Kidney (tissue), 22 donors: ENCODE measurements at places on chromosomes 1 and 21. TPM values are rescaled to one million over a fixed set of nuclear protein-coding genes. Genes with fewer than 3 reads are reported as not detected.

DNA sequence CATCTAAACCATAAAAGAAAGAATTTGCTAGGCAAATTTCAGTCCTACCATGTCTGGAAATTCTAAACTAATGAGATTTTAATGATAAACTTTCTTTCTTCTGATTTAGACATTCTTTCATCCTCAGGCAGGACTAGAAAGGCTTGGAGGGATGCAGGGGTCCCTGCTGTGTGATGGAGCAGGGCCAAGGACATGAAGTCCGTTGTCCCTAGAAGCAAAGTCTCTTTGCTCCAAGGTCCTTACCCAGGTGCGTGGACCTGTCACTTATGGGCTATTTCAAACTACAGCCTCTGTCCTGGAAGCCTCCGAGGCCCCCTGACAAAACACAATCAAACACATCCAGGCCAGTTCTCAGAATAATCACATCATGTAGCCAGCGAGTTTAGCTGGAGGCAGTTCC is 26.6 kb downstream of the URB1 start:
- no peak overlapping the region for H3K27ac ChIP-seq
- peaks cover 4% of the 10 kb centered on the region for H3K36me3 ChIP-seq
- no peaks in the 10 kb centered on the region for H3K27me3 ChIP-seq
- DNase-seq = no peak
- no peaks in the 10 kb centered on the region for H3K4me1 ChIP-seq

The F5 gene
- total RNA-seq = 3.8 TPM

The PYHIN1 gene
- total RNA-seq = 3.9 TPM

DNA sequence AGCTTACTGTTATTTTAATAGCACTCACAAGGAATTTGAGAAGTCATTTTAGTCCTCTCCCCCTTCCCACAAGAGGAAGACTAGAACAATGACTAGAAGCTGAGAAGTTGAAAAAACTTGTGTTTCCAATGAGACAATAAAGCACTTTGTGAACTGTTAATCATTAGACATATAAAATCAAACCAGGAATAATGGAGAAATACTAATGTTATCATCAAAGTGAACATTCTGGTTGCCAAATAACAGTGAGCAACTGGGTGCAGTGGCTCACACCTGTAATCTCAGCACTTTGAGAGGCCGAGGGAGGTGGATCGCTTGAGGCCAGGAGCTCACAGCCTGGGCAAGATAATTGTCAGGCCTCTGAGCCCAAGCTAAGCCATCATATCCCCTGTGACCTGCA is 54.0 kb upstream of the RASAL2 start:
- peaks cover 14% of the 10 kb centered on the region for H3K4me1 ChIP-seq
- no peaks in the 10 kb centered on the region for H3K36me3 ChIP-seq
- H3K4me3 ChIP-seq = no peak overlapping the region
- no peak overlapping the region for H3K27ac ChIP-seq

GRCh38 chr1:246052603-246053002 is 454.5 kb downstream of the SMYD3 start:
- H3K27ac ChIP-seq = no peak overlapping the region
- H3K4me3 ChIP-seq = no peak overlapping the region
- no peaks in the 10 kb centered on the region for H3K36me3 ChIP-seq
- DNase-seq = no peak
- no peaks in the 10 kb centered on the region for H3K27me3 ChIP-seq

- H3K4me3 ChIP-seq = no peak overlapping the region
- H3K27me3 ChIP-seq = no peaks in the 10 kb centered on the region
- peaks cover 56% of the 10 kb centered on the region for H3K36me3 ChIP-seq
- no peak overlapping the region for H3K27ac ChIP-seq
- H3K4me1 ChIP-seq = no peaks in the 10 kb centered on the region
Observed at GRCh38 chr1:156942176-156942575, 21.7 kb downstream of the LRRC71 start.

DNA sequence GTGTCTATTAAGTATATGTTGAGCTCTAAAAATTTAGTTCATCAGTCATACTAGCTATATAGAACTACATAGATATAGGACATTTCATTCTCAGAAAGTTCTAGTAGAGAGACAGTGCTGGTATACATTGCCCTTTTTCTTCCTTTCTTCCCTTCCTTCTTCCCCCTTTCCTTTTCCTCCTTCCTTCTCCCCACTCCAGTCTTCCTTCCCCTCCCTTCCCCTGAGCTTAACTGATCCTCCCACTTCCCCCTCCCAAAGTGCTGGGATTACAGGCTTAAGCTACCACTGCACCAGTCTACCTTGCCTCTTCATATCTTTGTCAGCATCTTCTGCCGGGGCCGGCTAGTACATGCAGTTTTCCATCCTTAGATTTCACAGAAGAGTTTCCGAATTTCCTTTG is 12.1 kb downstream of the THRAP3 start:
- H3K27me3 ChIP-seq = no peaks in the 10 kb centered on the region
- H3K4me1 ChIP-seq = peaks cover 10% of the 10 kb centered on the region
- no peak overlapping the region for H3K27ac ChIP-seq
- peaks cover 2% of the 10 kb centered on the region for H3K36me3 ChIP-seq
- DNase-seq = no peak

DNA sequence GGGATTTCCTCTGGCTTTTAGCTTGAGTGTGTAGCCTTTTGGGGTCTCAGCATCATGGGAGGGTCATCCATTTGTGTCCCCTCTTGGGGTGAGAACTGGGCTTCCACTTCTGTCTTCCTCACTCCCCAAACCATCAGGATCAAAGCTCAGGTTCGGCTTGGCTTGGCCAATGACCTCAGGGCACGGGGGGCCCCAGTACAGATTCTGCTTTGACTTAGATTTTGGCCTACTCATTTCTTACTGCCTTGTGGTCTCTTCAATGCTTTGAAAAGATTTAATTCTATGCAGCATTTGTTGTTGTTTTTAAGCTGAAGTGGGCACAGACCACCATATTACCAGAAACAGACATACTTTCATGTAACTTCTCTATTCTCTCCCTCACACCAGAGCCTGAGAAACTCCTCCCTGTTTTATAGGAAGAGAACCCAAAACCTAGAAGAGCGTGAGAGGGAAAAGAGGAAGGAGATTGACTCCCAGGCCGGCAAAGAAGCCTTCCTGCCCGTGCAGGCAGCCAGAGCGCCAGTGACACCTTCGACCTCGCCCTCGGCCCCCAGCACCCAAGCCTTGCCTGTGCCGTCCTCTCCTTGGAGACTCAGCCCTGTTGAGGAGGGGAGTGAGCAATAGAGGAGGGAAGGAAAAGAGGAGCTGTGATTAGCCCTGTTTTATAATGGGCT is 1.9 kb upstream of the S100A3 start:
- no peaks in the 10 kb centered on the region for H3K36me3 ChIP-seq
- peaks cover 41% of the 10 kb centered on the region for H3K4me1 ChIP-seq
- DNase-seq = no peak
- no peaks in the 10 kb centered on the region for H3K27me3 ChIP-seq
- no peak overlapping the region for H3K27ac ChIP-seq
- H3K4me3 ChIP-seq = no peak overlapping the region

DNA sequence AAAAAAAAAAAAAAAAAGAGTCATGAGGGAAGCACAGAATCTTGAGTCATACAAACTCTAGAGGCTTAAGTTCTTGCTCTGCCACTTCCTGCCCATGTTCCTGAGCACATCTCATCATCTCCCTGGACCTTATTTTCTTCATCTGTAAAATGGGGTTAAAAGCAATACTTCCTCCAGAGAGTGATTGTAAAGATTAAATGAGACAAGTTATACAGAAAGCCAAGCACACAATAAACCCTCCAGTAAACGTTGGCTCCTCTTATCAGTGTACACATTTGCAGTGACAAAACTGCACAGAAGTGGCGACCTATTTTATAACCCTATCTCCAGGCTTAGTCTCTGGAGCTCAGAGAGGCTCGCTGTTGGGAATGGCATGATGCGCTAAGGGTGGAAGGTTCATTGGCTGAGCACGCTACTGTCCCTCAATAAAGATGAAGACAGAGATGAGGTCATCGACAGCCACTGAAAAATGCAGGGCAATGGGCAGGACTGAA is 82.1 kb downstream of the RRAGC start:
- DNase-seq = no peak
- no peak overlapping the region for H3K27ac ChIP-seq
- no peaks in the 10 kb centered on the region for H3K4me1 ChIP-seq
- H3K4me3 ChIP-seq = no peak overlapping the region

The POU3F1 gene
- total RNA-seq = not detected

DNA sequence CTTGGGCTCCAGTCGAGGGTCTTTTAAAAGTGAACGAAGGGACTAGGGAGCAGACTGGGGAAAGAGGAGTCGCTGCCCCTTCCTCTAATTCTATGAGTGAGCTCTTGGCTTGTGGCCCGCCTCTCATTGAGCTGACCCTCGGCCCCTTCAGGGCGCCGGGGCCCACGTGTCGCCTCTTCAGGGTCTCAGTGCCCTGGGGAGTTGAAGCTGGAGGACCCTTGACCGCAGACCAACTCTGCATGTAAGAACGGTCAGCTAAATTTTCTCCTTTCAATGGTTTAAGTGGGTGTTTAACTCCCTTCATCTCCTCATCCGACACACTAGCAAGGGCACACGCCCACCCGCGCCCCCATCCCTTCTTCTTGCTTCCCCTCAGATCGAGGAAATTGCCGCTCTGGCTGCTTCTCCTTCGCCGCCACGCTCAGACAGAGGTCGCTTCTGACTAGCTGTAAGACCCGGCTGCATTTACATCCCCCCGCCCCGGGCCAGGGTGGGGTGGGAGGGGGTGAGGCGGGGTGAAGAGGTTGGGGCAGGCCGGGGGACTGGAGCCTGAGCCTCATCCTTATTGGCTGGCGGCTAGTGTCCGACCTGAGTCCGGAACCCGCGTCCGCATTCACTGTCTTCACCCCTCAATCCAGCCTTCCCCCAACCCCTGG is 10.9 kb downstream of the NR5A2 start:
- peaks cover 81% of the 10 kb centered on the region for H3K27me3 ChIP-seq
- no peak for DNase-seq
- no peaks in the 10 kb centered on the region for H3K36me3 ChIP-seq
- H3K27ac ChIP-seq = no peak overlapping the region
- H3K4me3 ChIP-seq = no peak overlapping the region

GRCh38 chr21:45122432-45123132 is 48.2 kb downstream of the ADARB1 start:
- no peak overlapping the region for H3K27ac ChIP-seq
- no peak for DNase-seq
- H3K4me1 ChIP-seq = no peaks in the 10 kb centered on the region
- no peak overlapping the region for H3K4me3 ChIP-seq

DNA sequence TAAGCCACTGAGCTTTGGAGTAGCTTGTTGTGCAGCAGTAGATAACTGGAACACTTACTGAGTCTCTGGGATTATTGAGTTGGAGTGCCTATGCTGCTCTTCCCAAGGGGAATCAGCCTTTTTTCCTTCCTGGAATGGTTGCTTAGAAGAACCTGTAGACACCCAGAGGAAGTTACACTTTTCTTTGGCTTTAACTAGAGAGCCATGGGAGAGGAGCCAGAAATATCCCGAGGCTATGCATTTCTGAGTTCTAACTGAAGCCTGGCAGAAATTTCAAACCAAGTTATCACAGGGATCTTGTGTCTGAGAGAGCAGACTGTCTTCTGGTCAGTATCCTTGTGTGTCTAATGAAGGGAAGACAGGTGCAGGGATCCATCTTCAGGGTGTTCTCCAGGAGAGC is 28.3 kb downstream of the LAMC1 start:
- H3K27ac ChIP-seq = no peak overlapping the region
- no peak for DNase-seq
- H3K4me3 ChIP-seq = no peak overlapping the region

DNA sequence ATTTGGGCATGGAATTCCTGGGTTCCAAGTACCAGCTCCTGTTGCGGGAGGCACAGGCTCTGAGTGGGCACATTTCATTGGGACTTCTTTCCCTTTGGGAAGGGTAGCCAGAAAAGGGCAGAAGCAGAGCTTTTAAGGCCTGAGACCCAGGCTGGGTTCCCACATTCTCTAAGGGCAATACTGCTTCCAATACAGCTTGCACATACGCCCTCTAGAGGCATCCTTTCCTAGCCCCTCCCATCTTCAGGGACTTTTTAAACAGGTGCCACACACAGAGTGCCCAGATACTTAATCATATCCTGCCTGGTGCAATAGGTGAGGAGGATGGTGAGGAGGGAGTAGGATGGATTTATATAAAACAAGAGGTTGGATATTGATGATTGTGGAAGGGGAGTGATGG is 5.7 kb downstream of the GPR88 start:
- H3K27me3 ChIP-seq = peaks cover 6% of the 10 kb centered on the region
- no peak overlapping the region for H3K4me3 ChIP-seq
- peaks cover 11% of the 10 kb centered on the region for H3K4me1 ChIP-seq
- DNase-seq = no peak
- H3K36me3 ChIP-seq = no peaks in the 10 kb centered on the region
- no peak overlapping the region for H3K27ac ChIP-seq

DNA sequence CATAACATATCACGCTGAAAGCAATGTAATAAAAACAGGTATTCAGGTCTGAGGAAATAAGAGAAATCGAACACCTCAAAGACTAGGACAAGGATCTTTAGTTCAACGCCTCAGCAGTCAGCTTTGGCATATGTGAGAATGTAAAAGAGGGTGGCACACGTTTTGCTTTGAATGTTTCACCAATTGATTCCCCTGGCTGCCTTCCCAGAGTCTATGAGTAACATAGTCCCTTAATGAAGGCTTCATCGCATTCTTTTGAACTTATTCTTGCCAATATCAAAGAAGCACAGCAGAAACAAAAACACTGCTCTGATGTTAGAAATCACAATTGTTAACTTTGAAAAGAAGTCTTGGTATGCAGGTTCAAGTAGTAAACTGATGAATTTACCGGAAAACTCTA is 764.8 kb downstream of the ADGRL2 start:
- H3K27ac ChIP-seq = no peak overlapping the region
- DNase-seq = peak; percentile 33
- no peaks in the 10 kb centered on the region for H3K36me3 ChIP-seq
- H3K4me3 ChIP-seq = no peak overlapping the region
- peaks cover 3% of the 10 kb centered on the region for H3K4me1 ChIP-seq

DNA sequence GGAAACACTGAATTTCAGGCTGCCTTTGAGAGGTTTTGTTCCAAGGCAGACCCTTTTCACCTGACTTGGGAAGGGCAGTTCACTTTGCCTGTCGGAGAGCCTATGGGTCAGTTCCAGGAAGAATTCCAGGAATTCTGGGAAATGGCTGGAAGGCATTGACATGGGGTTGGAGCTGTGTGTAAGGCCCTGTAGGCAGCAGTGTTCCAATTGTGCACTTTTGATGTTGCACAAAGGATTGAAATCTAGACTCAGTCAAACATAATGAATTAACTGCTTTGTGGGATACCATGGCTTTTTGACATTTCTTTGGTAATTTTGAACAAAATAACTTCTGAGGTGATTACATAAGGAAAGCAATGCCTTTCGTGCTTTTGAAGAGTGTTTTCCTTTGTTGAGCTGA is 184.6 kb downstream of the SDCCAG8 start:
- peaks cover 3% of the 10 kb centered on the region for H3K4me1 ChIP-seq
- no peaks in the 10 kb centered on the region for H3K27me3 ChIP-seq
- H3K36me3 ChIP-seq = no peaks in the 10 kb centered on the region
- no peak for DNase-seq

DNA sequence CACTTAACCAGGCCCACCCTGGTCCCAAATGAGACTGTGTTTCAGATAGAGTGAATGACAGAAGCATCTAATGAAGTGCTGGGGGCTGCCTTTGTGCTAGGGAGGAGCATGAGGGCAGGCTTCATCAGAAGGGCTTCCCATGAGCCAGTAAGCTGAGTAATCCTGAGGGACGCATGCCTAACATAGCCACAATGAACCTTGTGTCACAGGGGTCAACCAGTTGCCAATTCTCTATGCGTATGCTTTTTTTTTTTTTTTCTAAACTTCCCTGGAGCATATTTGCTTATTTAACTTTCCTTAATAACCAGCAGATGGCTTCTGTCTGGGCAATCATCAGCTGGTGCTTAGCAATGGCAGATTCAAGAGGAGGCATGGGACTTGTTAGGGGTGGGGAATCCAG is 25.5 kb upstream of the CYP2J2 start:
- no peaks in the 10 kb centered on the region for H3K4me1 ChIP-seq
- H3K36me3 ChIP-seq = no peaks in the 10 kb centered on the region
- no peak for DNase-seq
- no peak overlapping the region for H3K27ac ChIP-seq
- no peaks in the 10 kb centered on the region for H3K27me3 ChIP-seq
- no peak overlapping the region for H3K4me3 ChIP-seq

The CR1L gene
- 0.44 TPM for total RNA-seq
